ENCODE measurements at places on chromosomes 7 and 10.

DNA sequence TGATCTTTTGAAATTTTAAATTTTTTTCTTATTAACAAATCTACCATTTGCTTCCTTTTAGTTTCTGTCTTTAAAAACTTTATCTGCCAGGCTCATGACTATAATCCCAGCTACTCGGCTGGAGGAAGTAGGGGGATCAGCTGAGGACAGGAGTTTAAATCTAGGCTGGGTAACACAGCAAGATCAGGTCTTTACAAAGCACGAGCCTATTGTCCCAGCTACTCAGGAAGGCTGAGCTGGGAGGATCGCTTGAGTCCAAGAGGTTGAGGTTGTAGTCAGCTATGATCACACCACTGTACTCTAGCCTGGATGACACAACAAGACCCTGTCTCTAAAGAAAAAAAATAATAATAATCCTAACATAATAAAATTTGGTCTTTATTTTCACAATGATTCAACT is 17.5 kb downstream of the DPY19L1 start:
- no peak for DNase-seq

DNA sequence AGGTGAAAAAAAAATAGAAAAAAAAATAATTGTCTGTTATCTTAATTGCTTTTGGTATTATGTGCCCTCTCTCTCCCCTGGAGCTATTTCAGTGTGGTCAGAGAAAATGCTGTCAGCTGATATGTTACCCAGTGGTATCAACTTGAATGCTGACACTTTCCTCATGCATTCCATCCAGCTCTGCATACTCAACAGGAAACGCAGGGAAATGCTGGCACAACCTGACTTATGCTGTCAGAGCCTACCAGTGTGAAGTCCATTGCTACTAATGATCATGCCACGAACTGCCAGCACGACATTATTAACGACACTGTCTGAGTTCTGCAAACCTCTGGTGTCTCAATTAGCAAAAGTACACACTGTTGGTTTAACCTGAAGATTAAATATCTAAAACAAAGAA is 182.8 kb downstream of the ZWINT start:
- no peak for DNase-seq

DNA sequence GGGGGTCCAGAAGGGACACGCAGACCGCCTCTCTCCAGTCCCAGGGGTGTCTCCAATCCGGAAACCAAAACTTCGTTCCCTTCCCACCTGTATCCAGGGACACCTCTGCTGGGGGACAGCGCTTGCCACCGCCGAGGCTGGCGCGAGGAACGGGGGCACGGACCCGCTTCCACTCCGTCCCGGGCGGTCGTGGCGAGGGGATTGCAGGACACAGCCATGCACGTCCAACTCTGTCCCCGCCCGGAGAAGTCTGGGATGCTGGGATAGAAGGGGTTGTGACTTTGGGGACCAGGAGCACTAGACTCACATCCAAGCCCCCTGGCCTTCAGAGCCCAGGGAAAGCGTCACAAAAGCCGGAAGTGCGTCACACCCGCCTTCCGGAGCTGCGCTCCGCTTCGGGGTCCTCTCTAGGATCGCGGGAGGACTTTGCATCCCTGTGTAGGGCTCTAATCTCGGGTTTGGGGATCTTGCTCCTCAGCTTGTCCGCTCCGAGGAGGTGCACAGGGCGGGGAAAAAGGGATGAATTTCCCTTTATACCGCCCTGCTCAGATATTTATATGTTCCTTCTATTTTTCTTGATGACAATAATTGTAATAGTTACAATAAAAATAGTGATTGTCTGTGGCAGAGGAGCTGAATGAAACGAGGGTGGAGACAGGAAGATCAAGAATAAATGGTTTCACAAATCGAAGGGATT is at the start of gene FAM200A:
FAM200A (minus strand) TSS at position 348 of the 697 bp plus-strand sequence. CDS start 3,707 bp downstream, outside the sequence.
- peak; percentile 84 for DNase-seq

- no peak for DNase-seq
These were observed 26.1 kb downstream of the MYPN start for GRCh38 chr10:68135362-68135761.

GRCh38 chr7:32142649-32143048 is 72.4 kb upstream of the PDE1C start:
- DNase-seq, result no peak

GRCh38 chr7:117859246-117859812 is 13.9 kb downstream of the CTTNBP2 start:
- no peak for DNase-seq

DNA sequence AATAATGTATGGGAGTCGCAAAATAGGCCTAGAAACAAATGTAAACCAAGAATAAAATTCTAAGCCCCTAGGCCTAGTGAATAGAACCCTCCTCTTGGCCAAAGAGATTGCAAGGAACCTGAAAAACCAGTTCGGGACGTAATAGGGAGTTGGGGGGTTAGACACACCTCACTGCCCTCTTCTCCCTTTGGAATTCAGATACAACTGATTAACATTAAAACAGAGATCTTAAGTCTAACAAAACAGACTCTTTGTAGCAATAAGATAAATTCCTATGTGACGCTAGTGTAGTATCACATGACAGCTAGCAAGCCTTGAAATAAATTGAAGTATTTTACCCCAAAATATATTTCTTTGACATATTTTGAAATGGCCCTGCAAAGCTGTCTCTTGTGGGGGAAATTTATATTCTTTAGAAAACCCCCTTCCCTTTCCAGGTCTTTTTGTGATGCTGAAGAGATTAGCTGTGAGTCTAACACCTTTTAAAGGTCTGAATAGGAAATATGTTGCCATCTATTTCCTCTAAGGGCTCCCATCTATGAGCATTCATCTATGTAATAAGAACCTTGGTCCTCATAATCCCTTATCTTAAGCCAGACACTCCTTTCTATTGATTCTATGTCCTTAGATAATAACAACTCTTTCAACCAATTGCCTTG is 623.4 kb upstream of the NRG3 start:
- DNase-seq, result no peak

GRCh38 chr10:13219685-13220670 is 14.2 kb downstream of the UCMA start:
- DNase-seq, result no peak

GRCh38 chr7:36155811-36156361 is 2.8 kb downstream of the EEPD1 start:
- no peak for DNase-seq

DNA sequence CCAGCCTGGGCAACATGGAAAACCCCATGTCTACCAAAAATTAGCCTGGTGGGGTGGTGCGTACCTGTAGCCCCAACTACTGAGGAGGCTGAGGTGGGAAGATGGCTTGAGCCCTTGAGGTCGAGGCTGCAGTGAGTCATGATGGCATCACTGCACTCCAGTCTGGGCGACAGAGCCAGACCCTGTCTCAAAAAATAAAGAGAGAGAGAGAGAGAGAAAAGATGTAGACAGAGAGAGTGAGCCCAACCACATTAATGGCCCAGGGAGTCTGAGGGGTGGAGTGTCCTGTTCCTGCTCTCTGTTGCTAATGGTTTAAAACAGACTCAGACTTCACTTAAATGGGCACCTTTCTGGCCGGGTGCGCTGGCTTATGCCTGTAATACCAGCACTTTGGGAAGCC is 455.7 kb upstream of the GALNT17 start:
- DNase-seq, result no peak

GRCh38 chr10:3755440-3756359 is 29.3 kb downstream of the KLF6 start:
- DNase-seq, result no peak

DNA sequence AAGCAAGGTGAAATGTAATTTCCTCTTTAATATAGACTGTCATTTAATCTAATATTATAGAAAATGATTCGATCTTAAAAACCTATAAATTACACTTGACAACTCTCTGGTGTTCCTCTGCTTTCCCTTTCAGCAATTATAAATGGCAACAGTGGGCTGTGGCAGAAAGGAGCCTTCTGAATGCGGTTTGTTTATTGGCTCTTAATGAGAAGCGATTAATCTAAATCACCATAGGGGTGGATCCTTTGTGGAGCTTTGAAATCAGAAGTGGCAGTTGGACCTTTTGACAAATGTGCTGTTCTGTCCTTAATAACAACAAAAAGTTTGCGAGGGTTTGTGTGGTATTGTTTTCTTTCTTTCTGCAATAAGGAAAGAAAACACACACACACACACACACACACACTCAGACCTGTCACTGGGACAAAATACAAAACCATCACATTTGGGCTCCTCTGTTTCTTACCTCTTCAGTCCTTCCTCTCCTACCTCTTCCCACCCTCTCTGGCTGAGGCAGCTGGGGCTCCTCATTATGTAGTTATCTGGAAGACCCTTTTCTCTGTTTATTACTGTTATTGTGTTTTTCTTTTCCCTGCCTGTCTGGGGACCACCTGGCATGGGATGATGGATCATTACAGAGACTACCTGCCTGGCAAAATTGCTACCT is 316.2 kb downstream of the SORCS3 start:
- DNase-seq, result no peak

GRCh38 chr7:119665796-119666195 is 607.2 kb upstream of the KCND2 start:
- no peak for DNase-seq

GRCh38 chr10:79328147-79328701 is 19.0 kb upstream of the PPIF start:
- no peak for DNase-seq

- no peak for DNase-seq
These were observed 19.4 kb downstream of the RNF32 start for GRCh38 chr7:156659961-156660360.

DNA sequence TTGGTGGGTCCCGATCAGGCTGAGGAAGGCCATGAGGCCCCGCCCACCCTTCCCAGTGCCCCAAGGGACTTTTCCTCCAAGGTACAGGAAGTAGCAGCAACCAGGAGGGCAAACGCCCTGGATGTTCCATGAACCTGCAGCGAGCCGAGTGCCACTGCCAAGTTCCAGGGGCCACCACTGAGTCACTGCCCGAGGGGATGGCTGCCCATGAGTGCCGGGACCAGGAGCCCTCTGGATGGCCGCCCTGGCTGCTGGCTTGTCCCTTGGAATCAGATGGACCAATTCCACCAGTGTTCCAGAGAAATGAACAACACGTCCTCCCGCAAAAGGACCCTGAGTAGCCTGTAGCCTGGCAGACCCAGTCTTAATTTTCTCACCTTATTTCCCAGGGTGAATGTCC is 74.2 kb downstream of the ZRANB1 start:
- DNase-seq, result no peak

DNA sequence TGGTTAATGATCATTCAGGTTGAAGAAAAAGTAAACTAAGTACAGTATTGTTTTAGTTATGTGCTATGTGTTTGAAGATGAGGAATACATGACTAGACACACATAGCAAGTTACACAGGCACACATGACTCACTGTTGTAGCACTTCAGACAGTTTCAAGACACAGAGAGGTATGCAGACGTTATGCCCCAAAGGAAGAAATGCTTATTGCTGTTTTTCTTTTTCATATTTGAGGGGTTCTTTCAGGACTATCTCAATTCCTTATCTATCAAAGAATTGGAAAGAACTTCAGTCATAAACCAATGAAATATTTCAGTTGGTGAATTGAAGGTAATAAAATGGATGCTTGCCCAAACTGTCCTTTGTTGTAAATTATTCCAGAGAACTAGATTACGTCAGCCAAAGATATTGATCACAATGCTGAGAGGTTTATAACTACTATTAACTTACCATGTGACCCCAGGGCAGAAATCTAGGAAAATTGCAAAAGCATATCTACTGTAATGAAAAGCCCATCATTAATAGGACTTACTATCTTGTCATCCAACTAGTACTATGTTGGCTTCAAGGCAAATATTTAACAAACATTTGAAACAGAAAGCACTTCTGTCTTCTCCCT is 61.2 kb upstream of the CAPZA2 start:
- no peak for DNase-seq

GRCh38 chr7:22488643-22489462 is 11.1 kb downstream of the STEAP1B start:
- peak; percentile 77 for DNase-seq

DNA sequence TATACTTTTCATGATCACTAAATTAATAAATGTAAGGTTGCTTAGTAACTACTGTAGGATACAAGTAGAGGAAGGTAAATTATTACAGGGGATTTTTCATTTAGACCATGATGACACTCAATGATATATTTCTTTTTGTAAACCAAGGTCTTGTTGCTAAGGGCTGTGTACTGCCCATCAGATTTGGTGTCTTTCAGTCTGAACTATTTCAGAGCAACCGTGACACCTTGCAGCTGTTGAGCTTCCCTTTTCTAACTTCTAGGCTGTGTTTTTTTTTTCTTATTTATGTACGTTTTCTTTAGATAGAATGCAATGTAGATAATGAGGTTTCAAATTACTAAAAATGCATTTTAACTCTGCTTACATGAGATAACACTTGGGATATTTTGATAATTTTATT is 292.0 kb upstream of the MBL2 start:
- no peak for DNase-seq

- peak; percentile 64 for DNase-seq
These were observed 82.1 kb downstream of the SLC37A3 start for GRCh38 chr7:140316165-140316661.

- DNase-seq, result peak; percentile 53
These were observed 20.8 kb upstream of the NRP1 start for GRCh38 chr10:33355274-33355673.

GRCh38 chr10:33804584-33804983 is 470.1 kb upstream of the NRP1 start:
- DNase-seq, result no peak

DNA sequence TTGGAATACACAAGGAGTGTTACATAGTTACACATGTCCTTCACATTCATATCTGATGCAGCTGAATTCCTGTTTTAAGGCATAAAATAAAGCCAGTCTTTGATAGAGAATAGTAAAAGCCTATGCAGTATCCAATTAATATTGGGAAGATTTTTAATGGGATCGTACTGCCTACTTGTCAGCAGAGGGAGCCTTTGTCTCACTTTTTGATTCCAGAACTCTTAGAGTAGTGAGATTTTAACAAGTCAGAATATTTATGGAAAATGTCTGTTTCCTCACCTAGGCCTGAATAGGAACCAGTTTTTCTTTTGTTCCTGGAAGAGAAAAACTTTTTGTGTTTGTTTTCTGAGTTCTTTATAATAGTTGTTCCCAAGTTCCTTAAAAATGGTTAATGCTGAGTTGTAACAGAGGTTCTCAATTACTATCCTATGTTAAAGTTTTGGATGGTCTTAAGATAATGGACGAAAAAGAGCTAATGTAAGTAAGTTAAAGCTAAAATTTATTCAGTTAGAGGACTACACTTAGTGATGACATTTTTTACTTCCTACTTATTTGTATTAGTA is 114.0 kb downstream of the BBS9 start:
- no peak for DNase-seq

DNA sequence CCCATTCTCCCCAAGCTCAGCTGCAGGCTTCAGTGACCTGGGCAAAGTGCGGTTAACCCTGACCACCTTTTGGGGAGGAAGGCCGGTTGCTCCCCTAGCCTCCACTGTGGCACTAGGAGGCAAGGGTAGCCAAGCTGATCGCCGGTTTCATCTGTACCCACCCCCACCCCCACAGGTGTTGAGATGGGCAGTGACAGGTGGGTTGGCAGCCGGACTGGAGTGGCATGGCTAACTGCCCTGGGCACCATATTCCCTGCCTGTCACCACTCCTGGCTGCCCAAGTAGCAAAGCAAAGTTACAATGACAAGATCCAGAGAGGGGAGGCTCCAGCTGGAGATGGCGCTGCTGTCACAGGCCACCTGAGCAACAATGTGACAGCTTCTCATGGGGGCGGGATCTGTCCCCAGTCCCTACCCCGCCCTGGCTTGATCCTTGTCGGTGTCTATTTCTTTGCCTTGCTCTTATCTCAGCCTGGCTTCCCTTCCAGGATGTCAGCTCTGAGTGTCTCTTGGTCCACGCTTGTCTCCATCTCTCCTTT is 27.0 kb upstream of the BMS1 start:
- DNase-seq, result no peak

Measured in hippocampal formation (tissue), 2 donors.